H54 (cell line): ENCODE measurements at places on chromosomes 16 and 17.
A peak's percentile ranks its signal among the peaks of the same experiment; 100 is the strongest.

DNA sequence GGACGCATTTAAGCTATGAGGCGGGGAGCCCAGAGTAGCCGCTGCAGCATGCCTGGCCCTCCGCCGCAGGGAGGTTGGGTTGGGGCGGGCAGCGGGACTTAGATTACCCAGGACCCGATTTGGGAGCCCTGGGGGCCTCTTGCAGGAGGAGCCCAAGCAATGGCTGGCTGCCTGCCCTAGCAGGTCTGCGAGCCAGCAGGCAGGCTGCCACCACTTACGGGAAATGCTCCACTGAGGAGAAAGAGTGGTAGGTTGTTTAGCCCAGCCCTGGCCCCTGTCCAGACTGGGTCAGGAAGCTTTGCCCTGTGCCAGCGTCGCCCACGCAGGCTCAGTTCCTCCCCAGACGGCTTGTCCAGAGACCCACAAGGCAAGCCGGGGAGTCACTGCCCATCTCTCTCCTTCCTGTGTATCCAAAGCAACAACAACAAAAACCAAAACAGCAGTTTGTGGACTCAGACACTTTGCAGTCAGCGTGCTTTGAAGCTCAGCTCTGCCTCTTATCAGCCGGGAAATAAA is 10.3 kb upstream of the TVP23A start:
- peak; percentile 59 for DNase-seq

GRCh38 chr17:57655553-57655952 is 89.5 kb downstream of the CCDC182 start:
- no peak for DNase-seq

DNA sequence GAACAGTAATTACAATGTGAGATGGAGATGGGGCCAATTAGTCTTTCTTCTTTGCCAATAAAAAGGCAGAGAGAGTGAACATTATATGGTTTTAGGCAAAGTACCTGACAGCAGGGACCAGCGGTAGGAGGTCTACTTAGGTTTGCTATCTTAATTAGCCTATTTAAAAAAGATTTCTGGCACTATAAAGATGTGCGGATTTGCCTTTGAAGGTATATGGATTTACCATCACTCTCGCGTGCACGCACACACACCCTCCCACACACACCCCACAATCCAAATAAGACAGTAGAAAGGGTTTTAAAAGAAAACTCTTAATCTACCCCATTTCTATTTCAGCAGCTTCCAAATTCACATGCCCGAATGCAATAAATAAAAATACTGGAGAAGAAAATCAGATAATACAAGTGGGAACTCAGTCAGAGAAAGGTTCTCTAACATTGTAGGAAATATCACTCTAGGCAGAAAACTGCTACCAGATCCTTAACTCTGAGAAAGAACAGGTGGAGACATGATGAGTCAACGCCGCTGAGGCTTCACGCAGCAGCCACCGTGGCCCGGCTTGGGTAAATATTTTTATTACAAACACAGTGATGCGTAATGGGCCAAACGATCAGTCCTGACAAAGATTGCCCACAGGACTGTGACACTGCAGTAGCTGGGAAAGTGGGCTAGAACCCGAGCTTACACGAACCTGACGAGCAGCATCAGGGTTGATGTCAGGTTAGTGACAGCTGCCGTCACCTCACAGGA is 66.6 kb upstream of the AXIN2 start:
- DNase-seq: peak; percentile 64

DNA sequence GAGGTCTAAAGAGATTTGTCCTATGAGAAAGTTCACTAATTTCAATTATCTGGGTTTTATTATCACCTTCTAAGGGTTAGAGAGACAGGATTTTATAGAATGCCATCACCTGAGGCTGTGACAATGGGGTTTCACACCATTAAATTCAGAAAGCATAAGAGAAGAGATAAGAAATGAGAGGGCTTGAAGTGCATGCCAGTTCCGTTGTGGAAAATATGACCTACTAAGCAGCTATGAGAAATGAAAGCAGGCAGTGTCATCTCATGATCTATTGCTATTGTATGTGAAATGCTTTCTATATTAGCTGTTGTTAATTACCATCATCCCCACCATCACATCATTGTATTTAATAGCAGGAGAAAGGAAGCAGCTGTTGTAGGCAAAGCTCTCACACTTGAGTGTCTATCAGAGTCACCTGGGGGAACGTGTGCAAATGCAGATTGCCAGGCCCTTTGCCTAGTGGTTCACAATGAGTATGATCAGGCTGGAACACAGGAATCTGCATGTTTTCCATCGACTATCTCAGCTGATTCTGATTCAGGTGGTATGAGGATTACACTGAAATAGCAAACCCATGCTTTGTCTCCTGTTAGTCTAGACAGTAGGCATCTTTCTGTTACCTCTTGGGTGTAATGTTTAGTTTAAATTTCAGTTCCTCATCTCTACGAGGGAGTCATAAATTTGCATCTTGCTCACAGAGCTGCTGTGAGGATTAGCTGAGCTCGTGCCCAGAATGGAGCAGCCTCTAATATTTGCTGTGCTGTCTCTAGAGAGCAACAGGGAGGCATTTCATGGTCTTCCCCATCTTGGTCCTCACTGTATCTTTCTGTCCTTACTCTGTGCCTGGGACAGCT is 256.4 kb downstream of the CDH13 start:
- no peak for DNase-seq

DNA sequence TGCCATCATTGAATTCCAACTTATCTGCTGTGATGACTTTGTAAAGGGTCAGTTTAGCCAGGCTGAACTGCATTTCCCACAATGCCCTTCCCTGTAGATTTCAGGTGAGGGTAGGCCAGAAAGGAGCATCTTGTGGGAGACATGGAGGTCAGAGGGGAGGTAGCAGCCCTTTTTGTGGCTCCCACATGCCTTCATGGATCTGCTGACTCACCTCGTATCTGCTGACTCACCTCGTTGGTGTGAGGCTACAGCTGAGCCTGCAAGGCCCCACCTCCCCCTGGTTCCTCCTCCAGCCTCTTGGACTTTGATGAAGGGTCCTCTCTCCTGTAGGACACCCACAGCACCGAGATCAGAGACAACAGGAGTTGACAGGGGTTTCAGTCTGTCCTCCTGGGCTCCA is 102.5 kb downstream of the SALL1 start:
- DNase-seq: no peak

DNA sequence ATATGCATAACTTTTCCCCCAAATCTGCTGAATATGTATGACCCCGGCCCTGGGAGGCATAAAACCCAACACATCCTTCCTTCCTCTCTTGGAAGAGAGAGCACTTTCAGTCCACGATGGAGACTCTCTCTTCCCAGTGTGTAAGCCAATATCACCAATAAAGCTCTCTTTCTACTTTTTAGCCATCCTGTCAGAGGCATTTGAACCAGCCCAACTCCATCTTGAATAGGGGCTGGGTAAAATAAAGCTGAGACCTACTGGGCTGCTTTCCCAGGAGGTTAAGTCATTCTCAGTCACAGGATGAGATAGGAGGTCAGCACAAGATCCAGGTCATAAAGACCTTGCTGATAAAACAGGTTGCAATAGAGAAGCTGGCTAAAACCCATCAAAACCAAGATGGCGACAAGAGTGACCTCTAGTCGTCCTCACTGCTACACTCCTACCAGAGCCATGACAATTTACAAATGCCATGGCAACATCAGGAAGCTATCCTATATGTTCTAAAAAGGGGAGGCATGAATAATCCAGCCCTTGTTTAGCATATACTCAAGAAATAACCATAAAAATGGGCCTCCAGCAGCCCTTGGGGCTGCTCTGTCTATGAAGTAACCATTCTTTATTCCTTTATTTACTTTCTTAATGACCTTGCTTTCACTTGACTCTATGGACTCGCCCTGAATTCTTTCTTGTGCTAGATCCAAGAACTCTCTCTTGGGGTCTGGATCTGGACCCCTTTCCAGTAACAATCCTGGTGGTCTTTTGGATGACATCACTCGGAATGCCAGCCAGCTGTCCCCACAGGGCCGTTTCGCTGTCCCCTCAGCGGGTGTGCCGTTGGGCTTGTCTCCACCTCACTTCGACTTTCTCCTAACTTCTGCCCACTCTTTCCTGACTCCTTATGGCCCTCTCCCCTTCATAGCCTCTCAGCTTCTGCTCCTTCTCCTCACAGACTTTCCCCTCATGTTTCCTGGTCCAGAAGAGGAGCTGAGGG is 53.4 kb upstream of the NKD1 start:
- DNase-seq: no peak

- no peak for DNase-seq
These were observed 131.8 kb downstream of the UTP18 start for GRCh38 chr17:51391982-51392654.

- DNase-seq: no peak
These were observed 11.2 kb downstream of the ZNF771 start for GRCh38 chr16:30418350-30419181.

GRCh38 chr16:13084331-13084730 is 182.9 kb downstream of the SHISA9 start:
- no peak for DNase-seq

- no peak for DNase-seq
These were observed 55.7 kb downstream of the CENPV start for GRCh38 chr17:16297367-16298139.

DNA sequence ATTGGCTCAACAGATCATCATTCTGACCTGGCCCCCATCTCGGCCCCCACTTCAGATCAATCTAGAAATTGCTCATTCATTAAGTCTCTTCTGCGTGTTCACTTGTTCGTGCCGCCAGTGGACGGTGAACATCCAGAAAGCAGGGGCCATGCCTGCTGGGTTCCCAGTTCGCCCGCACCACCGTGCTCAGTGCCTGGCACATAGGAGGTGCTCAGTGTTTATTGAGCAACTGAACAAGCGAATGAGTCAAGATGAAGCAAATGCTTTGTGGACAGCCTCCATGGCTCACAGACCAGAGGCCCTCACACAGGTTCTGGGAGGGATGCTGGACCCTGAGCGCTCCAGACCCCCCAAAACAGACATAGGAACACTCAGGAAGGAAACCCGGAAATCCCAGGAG is 13.9 kb downstream of the BEAN1 start:
- no peak for DNase-seq

DNA sequence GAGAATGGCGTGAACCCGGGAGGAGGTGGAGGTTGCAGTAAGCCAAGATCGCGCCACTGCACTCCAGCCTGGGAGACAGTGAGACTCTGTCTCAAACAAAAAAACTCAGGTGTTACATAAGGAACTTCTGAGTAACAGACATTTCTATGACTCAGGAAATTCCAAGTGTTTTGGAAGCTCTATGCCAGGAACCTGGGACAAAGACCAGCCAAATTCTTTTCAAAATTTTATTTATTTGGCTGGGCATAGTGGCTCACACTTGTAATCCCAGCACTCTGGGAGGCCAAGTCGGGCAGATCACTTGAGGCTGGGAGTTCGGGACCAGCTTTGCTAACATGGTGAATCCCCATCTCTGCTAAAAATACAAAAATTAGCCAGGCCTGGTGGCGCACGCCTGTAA is 5.2 kb upstream of the SH2B1 start:
- no peak for DNase-seq

DNA sequence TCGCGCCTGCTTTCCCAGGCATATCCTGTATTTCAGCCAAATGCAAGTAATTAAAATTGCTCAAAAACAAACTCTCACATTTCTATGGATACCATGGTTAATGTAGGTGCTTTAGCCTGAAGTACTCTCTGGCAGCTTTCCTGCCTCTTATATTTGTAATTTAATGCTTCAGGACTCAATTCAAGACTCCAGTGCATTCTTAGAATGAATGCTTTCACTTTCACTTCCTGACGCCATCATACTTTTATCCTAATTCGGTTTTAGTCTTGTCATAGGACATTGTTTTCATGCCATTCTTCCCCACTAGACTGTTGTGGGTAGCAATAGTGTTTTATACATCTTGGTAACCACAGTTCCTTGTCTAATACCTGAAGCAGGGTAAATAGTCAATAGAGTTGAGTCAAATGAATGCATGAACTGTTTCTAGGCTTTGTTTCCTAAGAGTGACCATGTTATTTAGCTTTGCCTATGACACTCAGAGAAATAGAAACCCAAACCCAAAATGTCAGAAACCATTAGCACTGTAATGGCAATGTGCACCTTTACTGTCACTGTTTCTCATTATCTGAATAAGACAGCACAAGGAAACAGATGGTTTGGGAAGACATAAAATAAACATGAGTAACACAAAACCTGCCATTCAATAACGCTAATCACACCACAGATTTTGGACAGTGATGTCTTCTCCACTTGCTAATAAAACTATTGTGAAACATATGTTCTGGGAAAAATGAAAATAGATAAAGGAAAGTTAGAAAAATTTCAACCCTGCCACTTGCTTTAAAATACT is 705.5 kb downstream of the CDH11 start:
- DNase-seq: peak; percentile 4

- no peak for DNase-seq
These were observed 4.5 kb upstream of the RAB40C start for GRCh38 chr16:585351-585750.

GRCh38 chr16:50644729-50645128 is 36.4 kb downstream of the SNX20 start:
- DNase-seq: no peak

GRCh38 chr17:55324296-55324978 is 59.7 kb downstream of the HLF start:
- DNase-seq: no peak

DNA sequence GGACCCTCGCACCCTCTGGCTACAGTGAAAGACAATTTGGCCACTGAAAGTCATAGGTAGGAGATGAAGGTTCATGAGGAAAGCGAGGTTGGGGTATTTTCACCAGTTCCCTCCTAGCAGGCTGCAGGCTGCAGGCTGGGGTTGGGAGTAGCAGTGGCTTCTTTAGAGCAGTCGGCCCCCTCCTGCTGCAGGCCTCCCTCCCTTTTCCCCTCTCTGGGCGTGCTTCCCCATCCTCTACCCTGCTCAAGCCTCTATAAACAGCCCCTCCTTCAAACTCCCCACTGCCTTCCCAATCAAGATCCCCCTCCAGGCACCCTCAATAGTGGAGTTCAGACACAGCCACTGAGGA is 41.8 kb downstream of the GAS7 start:
- DNase-seq: no peak

- DNase-seq: no peak
These were observed 360.4 kb downstream of the SEC14L1 start for GRCh38 chr17:77501101-77501566.

DNA sequence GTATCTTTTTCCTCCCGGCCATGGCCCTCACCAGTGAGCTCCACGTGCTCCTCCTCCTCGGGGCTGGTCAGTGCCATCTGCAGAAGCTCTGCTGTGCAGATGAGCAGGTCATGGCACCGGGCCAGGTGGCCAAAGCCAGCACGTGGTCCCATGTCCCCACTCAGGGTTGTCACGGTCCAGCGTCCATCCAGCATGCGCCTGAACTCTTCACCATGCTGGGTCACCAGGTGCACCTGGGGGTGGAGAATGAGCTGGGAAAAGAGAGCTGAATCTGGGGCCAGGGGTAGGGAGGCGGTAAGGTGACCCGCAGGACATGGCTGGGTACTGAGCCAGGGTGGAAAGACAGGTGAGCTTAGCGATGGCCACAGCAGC is 1.3 kb downstream of the DHX58 start:
- DNase-seq: no peak

- DNase-seq: no peak
These were observed 56.0 kb downstream of the CDH13 start for GRCh38 chr16:82682767-82683166.

GRCh38 chr17:29250666-29251065 is 4.0 kb downstream of the CRYBA1 start:
- no peak for DNase-seq

- DNase-seq: no peak
These were observed 291.8 kb downstream of the SOX9 start for GRCh38 chr17:72412650-72413076.
